A172 (cell line): ENCODE measurements at places on chromosomes 12 and 14.

DNA sequence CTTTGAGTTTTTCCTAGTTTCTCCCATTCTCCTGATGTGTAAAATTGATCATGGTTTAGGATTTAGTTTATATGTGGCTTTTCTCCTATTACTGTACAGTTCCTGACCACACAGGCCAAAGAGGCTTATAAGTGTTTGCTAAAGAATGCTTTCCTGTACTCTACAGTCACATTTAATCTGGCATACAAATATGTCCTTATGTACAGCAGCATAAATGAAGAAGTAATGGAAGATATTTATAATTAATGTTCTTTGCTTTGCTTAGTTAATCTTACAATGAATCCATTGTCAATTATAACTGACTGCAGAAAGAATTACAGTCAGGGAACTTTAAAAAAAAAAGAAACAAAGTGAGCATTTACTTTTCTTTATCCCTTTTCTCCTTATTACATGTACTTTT is 293.9 kb downstream of the KCNC2 start:
- no peak for DNase-seq

- DNase-seq: no peak
Observed at GRCh38 chr14:91872517-91873470, 5.5 kb upstream of the TC2N start.

- no peak for DNase-seq
Observed at GRCh38 chr14:59177262-59177661, 11.2 kb upstream of the DAAM1 start.

DNA sequence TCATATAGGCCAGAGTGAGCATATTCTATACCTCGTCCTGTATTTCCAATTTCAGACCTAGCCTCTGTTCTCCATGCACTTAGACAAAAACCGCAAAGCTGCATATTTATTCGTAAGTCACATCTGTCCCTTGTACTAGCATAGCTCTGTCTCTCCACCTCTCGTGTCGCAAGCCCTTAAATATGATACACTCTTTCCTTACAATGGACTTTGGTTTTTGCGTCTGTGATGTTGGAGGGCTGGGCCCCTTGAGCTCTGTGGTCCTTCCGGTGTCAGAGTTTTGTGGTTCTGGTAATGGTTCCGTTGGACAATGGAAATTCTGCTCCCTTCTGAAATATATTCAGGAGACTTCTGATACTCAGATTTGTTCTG is 11.3 kb downstream of the PRKCH start:
- no peak for DNase-seq

DNA sequence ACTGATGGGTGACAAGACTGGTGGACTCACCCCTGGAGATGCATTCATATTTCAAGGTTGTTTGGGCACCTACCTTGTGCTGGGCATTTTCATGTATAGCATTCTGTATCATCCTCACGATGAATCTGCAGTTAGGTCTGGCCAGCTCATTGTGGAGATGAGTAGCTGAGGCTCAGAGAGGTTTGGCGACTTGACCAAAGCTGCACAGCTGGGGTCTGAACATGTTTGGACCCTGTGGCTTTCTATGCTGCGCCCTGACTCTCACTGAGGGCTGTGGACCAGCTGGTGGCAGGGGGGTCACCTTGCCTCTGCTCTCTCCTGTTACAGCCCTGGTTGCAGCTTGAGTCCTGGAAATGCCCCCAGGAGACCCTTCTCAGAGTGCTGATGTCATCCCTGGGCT is 24.9 kb upstream of the CCDC63 start:
- DNase-seq: no peak

DNA sequence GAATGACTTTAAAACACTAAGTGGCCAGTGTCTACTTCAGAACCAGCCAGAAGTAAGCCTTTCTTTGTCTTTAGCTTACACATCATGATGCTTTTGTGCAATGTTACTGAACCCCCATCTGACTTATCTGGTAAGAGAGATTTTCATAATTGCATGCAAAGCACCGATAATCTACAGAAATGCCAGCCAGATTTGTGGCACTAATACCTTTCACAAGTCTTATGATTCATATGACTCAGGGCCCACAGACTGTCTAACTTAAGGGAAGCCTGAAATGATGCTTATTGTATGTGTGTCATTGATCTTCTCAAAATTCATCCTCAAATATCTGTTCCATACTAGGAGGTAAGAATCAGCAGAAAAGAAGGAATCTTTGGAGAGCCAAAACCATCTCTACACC is 18.0 kb downstream of the IGF1 start:
- no peak for DNase-seq

DNA sequence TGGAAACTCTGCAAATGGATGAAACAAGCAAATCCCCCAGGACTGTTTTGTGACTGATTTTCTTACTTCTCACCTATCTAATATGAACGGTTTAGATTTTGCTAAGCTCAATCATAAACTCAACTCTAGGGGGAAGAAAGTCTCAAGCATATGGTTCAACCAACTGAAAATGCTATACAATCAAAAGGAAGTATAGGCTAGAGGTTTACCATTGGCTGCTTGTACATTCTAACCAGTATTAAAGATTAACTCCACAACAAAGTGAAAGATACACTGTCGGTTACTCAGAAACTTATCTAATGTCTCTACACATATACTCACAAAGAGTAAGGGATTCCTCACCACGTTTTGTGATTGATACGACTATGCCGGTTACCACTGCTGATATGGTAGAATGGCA is 281.8 kb upstream of the SOX5 start:
- DNase-seq: no peak

- DNase-seq: peak; percentile 12
Observed at GRCh38 chr14:78448164-78449094, 278.3 kb downstream of the NRXN3 start.

GRCh38 chr14:64692986-64693809 is 11.0 kb upstream of the PLEKHG3 start:
- no peak for DNase-seq

DNA sequence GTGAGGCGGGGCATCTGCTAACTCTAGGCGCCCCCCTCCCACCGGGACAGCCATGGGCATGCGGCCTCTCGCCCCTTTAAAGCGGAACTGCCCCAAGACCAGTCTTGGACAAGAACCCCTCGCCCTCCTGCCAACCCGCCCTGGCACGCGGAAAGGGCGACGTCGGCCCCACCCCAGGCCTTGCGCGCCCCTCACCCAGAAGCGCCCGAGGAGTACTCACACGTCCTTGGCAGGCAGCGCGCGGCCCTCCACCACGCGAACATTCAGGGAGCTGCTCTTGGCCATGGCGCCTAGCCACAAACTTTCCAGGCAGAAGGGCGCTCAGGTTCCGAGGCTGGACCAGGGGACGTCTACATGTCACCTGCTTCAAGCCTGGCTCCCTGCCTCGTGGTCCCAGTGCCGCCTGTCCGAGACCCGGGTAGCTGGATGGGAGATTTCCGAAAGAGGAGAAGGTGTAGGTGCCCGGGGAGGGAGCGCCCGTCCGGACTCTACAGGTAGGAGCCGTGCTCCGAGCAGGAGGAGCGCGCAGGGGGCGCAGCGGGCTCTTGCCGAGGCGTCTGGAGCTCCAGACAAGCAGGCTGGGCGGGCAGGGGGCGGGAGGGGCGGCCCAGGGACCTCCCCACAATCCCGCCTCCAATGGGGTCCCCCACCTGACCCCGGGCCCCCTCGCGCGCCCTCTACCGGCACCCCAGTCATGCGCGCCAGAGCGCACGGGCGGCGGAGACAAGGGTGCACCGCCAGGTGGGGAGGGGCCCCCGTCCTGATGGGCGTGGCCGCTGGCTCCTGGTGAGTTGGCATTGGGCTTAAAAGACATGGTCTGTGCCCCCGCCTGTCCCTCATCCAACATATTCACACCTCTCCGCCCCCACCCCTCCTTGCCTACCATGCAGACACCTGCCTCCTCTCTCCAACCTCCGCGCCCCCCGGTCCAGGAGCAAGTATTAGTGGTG is at the start of gene RASAL1:
Gene RASAL1, minus strand, starts transcription at position 584 of the 950 bp plus-strand sequence. Its CDS starts 299 bp downstream, at position 285.
- no peak for DNase-seq

DNA sequence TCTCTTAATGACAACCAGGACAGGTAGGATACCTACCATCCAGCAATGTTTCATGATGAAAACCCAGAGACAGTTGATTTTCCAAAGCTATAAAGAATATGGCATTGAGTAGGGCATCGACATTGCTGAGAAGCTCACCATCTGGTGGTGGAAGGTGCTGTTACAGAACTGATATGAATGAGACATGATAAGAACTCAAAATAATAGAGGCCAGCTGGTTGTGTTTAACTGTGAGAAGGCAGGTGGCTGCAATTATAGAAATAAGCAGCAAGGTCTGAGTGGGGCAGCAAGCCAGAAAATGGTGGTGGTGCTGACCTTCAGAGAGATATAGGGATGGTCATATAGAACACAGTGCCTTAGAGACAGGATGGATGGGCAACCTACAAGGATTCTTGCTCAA is 449.7 kb downstream of the BTG1 start:
- DNase-seq: no peak
